ENCODE measurements at places on chromosomes 13 and 19. TPM values are rescaled to one million over a fixed set of nuclear protein-coding genes. Genes with fewer than 3 reads are reported as not detected.
A peak's percentile ranks its signal among the peaks of the same experiment; 100 is the strongest.

GRCh38 chr13:49367640-49368422, 76.0 kb downstream of the CAB39L start:
- ATAC-seq, result no peak

DNA sequence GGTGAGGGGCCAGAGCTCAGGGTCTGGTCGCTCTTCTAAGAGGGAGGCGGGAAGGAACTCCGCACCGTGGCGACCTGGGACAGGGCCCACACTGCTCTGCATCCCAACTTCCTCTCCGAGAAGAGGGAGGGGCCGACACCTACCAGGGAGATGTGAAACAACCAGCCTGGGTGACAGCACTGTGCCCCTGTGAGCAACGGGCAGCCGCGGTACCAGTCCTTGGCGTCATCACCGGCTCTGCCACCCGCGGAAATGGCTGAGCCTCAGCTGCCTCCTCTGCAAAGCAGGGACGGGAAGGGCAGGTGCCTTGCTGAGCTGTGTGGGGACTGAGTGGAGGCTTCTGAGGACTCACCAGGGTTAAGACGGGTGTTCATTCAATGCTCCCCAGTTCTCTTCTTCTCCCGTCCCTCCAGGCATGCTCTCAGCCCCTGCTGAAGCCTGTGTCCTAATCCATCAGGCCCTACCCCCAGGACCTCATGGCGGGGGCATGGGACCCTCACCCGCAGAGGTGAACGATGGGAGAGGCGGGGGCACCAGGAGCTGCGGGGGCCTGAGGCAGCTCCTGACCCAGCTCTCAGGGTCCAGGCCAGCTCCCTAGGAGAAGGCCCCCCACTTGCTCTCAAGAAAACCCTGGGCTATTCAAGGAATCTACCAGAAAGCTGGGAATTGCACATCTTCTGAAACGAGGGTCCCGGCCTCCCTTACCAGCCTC, 9.3 kb downstream of the ZNF787 start:
- ATAC-seq, result peak; percentile 94

GRCh38 chr13:113497217-113497616, 6.7 kb upstream of the DCUN1D2 start:
- ATAC-seq, result no peak

- ATAC-seq, result no peak
These were observed 772 bp downstream of the GPC6 start for GRCh38 chr13:93227280-93227877.

GRCh38 chr13:22278336-22278929, 607.6 kb downstream of the FGF9 start:
- peak; percentile 72 for ATAC-seq

- ATAC-seq, result no peak
These were observed 25.2 kb downstream of the DGKH start for GRCh38 chr13:42073683-42074082.

- ATAC-seq, result no peak
These were observed 412.9 kb downstream of the DIAPH3 start for GRCh38 chr13:59750860-59751259.

GRCh38 chr13:30149248-30149647, 158.1 kb downstream of the KATNAL1 start:
- no peak for ATAC-seq

DNA sequence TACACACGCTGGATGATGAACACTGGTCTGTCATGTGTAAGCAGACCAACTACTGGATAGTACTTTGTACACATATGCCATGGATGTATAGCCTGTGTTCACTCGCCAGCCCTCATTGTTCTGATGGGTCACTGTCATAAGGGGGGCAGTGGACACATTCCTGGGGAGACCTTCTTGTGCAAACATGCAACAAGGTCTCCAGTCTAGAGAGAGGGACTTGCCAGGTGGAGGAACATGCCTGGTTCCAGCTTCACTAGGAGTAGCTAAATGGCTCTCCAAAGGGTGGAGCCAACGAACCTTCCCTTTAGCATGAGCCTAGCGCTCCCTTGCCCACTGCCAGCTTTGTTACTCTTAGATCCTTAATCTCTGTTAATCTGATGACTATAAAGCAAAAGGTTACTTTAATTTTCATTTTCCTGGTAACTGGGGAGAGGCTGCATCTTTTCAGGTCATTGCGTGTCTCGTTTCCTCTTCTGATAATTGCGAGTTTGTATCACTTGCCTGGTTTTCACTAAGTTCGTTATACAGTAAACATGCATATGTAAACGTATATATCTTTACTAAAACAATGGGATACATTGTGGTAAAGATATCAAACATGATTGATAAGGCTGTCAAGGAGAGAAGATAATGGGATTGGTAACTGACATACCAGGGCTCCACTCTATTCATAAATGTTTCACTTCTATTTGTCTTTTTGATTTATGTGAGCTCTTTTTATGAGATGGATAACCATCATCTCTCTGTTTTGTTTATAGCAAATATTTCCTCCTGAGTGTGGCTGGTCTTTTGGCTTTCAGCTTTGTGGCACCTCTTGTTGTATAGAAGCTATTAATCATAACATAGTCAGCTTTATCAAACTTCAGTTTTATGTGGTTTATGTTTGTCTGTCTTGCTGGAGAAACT, 235.2 kb upstream of the SGCG start:
- no peak for ATAC-seq

DNA sequence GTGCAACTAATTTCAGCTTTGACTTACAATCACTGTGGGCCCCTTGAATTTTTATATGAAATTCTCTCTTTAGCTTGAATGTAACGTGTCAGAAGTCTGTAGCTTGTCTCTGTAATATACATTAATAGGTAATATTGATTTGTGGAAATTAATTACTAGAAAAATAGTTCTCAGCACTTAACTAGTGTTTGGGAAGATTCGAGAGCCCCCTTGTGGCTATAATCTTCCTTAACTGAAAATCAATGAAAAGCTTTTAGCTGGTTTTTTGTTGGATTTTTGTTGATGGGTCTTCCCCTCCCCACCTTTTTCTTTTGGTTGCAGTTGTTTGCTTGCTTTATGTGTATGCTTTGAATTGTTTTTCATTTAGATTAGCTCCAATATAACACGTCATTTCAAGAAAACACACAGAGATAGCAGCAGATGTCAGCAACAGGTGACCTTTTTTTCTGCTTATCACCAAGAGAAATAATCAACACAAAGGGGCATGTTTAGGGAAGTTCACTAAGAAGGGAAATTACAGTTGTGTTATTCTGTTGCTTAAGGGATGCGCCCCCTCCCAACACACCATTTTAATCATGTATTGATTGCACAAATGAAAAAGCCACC, 176.8 kb downstream of the OXGR1 start:
- no peak for ATAC-seq

DNA sequence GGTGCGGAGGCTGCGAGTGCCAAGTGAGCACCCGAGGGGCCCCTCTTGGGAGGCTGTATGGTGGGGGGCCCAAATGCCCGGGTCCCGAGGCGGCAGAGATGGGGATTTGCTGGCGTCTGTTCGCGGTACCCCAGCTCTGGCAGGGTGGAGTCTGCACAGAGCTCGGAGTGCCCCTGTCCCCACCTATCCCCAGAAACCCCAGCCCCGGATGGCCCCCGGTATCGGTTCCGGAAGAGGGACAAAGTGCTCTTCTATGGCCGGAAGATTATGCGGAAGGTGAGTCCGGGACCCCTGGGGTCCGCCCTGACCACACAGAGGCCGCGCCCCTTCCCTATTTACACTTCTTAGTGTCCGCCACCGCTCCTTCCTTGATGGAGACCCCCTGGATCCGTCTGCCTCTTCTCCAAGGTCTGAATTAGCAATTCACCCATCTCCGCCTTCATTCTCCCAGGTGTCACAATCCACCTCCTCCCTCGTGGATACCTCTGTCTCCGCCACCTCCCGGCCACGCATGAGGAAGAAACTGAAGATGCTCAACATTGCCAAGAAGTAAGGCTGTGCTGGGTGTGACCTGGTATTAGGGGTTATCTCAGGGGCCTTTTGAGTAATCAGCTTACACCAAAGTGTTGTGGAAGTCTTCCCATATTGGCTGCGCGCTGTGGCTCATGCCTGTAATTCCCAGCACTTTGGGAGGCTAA, 630 bp downstream of the PNPLA6 start:
- no peak for ATAC-seq

GRCh38 chr13:36298535-36299068, 988 bp upstream of the CCDC169 start:
- no peak for ATAC-seq

DNA sequence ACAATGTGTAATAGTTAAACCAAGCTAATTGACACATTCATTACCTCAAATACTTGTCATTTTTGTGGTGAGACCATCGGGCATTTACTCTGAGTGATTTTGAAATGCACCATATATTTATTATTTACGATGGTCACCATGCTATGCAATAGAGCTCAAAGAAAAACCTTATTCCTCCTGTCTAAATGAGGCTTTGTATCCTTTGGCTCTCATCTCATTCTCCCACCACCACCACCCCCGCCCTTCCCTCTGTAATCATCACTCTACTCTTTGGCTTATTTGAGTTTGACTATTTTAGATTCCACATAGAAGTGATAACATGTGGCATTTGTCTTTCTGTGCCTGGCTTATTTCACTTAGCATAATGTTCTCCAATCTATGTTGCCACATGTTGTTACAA, 124.9 kb downstream of the CYSLTR2 start:
- no peak for ATAC-seq

- no peak for ATAC-seq
These were observed 179.4 kb downstream of the NDFIP2 start for GRCh38 chr13:79660361-79660760.

DNA sequence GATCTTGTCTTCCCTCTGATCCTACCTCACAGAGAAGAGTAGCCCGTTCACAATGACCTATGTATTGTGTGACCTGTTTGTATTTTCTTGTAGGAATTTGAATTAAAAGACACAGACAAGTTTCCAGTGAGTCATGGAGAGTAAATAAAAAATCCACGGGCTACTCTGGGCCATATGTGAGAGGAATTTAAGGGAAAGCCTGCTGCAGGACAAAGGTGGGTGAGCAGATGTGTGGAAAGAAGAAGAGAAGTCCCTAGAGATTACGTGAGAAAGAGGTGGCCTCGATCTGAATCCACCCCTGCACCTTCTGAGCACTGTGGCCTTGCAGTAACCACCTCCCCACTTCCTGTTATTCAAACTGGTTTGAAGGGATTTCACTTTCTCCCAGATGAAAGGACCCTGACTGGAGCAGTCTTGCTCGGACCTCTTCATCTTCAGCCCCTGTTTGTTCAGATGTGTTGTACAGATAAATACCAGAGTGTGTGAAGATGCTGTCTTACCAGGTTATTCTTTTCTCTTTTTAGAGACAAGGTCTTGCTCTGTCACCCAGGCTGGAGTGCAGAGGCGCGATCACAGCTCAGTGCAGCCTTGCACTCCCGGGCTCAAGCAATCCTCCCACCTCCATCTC, 205.4 kb downstream of the PDS5B start:
- peak; percentile 93 for ATAC-seq

- ATAC-seq, result peak; percentile 70
These were observed 51.1 kb downstream of the FAM216B start for GRCh38 chr13:42832341-42833096.

GRCh38 chr19:4571305-4571917, 11.9 kb upstream of the SEMA6B start:
- ATAC-seq, result no peak

DNA sequence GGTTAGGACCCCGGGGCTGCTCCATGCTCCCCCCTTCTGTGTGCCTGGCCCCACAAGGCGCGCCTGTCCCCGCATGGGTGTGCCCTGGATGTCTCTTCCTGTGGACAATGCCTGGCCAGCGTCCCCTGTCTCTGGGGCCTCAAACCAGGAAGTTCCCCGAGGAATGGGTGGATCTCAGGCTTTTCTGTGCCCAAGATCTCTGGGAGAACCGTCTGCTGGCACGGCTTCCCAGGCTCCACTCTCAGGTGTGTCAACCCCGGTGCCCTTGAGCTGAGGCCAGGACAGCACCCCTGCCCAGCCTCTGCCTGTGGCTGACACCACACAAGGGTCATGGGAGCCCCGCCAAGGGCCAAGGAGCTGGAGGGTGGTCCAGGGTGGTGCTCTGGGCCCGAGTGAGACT, 15.7 kb downstream of the ZNF444 start:
- ATAC-seq, result no peak

DNA sequence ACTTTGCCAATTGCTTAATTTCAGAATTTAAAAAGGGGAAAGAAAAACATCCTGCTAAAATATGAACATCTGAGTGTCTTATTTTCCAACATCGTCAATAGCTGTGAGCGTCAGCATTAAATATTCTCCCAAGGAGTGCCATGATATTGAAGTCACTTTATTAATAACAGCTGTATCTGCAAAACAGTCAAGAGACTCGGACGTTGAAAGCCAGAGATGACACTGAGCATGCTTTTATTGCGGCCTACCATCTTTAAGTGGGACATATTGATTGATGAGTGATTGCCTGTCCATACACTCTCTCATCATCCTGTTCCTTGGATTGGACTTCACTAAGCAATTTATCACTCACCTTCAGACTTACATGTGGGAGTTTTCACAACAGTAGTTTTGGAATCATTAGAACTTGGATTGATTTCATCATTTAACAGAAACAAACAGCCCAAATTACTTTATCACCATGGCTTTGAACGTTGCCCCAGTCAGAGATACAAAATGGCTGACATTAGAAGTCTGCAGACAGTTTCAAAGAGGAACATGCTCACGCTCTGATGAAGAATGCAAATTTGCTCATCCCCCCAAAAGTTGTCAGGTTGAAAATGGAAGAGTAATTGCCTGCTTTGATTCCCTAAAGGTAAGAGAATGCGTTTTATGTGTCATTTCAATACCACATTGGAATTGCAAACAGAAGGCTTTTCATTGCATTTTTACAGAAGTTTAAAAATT, 53.8 kb downstream of the MBNL2 start:
- ATAC-seq, result no peak

GRCh38 chr19:43804432-43804831, 2.2 kb upstream of the LYPD5 start:
- ATAC-seq, result no peak

Gene CEACAM5
- not detected for total RNA-seq

Gene PSG2
- 0.15 TPM for total RNA-seq

Gene NEK3
- 3.9 TPM for total RNA-seq

Gene NTF4
- total RNA-seq, result not detected

Gene DHX34
- 19.4 TPM for total RNA-seq

Gene MAB21L1
- not detected for total RNA-seq
